ENCODE measurements at places on chromosomes 1 and 21. TPM values are rescaled to one million over a fixed set of nuclear protein-coding genes. Genes with fewer than 3 reads are reported as not detected.

Gene FNDC10
- polyA plus RNA-seq = not detected

Gene SLC25A34
- polyA plus RNA-seq = not detected

Gene AMY1A
- polyA plus RNA-seq = not detected

Gene C1orf56
- polyA plus RNA-seq = 4.5 TPM

Gene MTMR11
- not detected for polyA plus RNA-seq

Gene PRDM16
- polyA plus RNA-seq = not detected

Gene AMY2A
- polyA plus RNA-seq = not detected

Data from IgD-negative memory B cell (primary cell).